ENCODE measurements at places on chromosomes 16 and 17.

DNA sequence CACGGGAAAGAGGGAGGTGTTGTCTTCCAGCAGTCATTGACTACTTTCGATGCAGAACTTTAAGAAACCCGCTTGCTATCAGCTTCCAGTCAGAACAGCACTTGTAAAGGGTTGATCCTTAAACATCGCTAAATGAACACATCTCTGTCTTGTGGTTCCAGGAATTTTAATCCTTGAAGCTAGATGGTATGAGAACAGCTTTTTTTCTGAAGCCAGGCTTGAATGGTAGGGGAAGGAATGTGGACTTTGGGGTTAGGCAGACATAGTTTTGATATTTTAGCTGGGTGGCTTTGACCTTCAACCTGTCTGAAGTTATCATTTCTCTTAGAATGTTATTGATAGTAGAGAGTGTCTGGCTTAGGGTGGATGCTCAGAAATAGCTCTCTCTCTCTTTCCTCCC lies 81.1 kb downstream of the RGS9 start:
- DNase-seq, result no peak

DNA sequence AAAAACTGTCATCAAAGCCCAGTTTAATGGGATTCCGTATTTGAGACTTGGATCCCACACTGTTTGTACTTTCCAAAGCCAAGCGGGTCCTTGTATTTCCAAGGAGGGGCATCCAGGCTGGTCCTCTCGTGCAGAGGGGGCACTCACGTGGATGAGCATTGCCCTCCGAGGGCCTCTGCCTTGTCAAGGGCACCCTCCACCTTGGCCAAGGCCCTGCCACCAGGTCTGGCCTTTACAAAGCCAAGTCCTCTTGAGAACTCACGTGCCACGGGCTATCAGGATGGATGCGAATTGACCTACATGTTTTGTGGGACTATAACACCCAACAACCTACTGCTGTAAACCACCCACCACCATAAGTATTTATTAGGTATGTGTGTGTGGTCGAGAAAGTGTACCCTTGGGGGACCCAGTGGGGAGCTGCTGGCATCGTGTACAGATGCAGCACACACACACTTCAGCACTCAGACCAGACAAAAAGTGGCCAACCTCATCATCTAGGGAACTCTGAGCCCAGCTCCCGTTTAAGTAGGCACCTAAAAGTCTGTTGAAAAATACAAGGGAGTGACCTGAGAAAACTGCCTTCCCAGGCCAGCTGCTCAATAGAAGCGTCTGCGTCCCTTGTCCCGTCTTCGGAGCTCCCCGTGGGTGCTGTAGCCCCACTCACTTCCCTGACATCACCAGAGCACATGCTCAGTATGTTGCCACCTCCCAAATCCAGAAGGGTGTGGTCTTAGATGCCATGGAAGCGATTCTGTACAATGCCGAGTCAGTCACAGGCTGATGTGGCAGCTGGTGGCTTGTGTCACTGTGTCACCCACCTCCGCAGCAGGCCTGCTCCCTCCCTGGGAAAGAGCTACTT lies 12.9 kb downstream of the MAP1LC3B start:
- DNase-seq, result no peak

DNA sequence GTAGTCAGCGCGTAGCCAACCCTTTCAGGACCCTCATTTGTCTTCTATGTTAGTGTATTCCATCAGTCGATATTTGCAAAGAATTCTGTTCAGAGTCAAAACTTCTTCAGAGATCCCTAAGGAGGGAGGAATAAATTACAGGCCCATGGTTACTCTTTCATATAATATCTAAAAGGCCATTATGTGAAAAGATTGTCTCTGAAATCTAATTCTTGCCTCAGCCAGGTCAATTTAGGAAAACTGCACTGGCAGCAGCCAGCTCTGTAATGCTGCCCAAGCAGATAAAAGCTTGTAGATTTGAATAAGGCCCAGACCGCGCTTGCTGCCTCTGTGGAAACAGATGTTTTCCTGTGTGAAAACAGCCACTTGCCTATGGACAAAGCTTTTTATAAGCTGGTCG lies 379.8 kb downstream of the CNTNAP4 start:
- DNase-seq, result no peak

- DNase-seq, result no peak
Measured at GRCh38 chr17:78279360-78279990, 48.0 kb downstream of the TMEM235 start.

- DNase-seq, result no peak
Measured at GRCh38 chr16:75423723-75424104, 9.6 kb downstream of the CFDP1 start.

DNA sequence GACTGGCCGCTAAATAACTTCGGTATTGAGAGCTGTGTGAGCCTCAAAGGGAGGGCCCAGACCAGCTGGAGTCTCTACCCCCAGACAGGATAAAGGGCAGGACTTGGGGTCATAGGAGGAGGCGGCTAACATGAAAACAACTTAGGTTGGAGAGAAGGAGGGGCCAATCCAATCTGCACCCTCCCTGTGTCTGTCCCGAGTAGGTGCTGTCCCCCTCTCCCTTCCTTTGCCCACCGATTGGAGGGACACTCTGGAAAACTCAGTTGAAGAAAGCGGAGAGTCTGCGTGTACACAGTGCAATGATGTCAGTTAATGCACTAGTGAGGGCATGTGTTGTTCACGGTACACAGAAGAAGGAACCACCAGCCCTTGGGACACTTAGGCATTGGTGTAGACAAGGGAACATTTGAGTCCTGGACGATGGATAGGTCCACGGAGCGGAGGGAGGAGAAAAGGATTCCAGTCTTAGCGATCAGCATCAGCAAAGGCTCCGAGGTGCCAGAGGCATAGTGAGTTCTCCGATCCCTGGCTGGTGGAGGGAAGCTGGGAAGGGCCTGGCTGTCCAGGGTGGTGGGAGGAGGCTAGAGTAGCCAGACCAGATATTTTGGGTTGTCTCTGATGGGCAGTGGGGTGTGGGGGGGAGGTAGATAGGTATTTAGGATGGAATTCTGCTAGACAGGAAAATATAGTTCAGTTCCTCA lies 761 bp downstream of the NOL3 start:
- peak; percentile 36 for DNase-seq

- peak; percentile 32 for DNase-seq
Measured at GRCh38 chr17:18185391-18185790, 1.8 kb downstream of the ALKBH5 start.

GRCh38 chr16:56143666-56144065 lies 47.6 kb upstream of the GNAO1 start:
- DNase-seq, result no peak

- DNase-seq, result peak; percentile 78
Measured at GRCh38 chr17:882827-883585, 96.6 kb downstream of the NXN start.

- DNase-seq, result no peak
Measured at GRCh38 chr16:89358030-89359005, 132.0 kb downstream of the ANKRD11 start.

GRCh38 chr16:25093208-25094061 lies 18.1 kb upstream of the LCMT1 start:
- no peak for DNase-seq

GRCh38 chr16:29312835-29313558 lies 93.5 kb downstream of the NPIPB11 start:
- no peak for DNase-seq

GRCh38 chr16:65524997-65525396 lies 403.1 kb upstream of the CDH11 start:
- DNase-seq, result no peak

DNA sequence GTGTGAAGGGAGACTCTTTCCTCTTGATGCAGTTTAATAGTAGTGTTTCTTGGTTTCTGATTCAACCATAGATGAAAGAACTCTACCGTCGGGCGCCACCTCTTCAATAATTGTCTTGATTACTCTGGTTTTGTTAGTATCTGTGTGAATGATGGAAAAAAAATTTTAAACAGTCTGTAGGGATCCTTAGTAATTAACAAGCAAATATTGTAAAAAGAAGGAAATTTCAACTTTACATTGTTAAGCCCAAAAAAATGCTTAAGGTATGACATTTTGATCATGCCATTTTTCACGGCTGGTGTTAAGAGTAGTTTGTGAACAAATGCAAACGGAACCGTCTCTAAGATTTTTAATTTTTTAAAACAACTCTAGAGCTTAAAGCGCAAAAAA lies 4.1 kb downstream of the KRT10 start:
- no peak for DNase-seq

- no peak for DNase-seq
Measured at GRCh38 chr16:81637336-81638235, 141.5 kb upstream of the PLCG2 start.

GRCh38 chr17:794876-795275 lies 12.7 kb downstream of the MRM3 start:
- DNase-seq, result peak; percentile 79

DNA sequence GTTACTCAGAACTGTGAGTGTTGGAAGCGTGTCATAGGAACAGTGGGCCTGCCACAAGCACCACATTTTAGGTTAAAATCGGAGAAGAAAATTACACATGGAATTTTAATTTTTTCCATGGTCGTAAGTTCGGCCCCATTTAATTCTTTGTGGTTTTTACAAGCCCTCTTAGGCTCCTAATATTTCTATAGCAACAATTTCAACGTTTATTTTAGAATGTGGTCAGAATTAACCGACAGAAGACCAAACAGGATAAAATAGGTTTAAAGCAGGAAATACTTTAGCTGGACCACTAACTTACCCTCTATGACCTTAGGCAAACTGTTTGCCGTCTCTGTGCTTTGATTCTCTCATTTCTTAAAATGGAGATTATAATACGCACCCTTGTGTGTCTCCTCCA lies 69.9 kb downstream of the FTO start:
- no peak for DNase-seq

DNA sequence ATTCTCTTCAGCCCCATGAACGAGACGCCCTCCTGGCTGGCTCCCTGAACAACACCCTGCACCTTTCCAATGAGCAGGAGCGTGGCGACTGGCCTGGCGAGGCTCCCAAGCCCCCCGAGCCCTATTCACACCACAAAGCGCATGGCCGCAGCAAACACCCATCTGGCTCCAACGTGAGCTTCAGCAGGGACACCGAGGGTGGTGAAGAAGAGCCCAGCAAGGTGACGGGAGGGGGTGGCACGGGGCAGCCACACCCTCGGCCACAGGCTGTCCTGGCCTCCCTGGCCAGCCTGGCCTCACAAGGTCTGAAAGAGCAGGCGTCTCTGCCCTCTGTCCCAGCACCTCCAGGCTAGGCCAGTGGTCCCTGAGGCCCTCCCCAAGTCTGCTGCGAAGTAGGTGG lies 23.7 kb downstream of the CASKIN2 start:
- DNase-seq, result no peak

DNA sequence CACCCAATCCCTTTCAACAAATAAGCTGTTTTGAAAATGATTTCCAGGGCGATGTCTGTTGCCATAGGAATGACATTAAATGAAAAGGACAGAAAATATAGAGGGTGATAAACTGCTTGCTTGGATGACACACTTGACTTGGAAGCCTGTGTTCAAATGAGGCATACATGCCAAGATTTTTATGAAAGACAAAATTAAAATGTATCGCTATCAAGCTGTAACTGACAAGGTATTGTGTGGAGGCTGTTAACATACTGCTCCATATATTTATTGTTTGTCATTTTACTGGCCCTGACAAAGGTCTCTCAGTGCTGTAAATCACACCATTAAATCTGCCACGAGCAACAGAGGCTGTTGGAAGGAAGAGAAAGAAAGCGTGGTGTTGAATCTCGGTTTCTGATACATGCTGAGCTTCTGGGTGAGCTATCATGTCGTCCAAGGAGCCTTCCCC lies 456.2 kb upstream of the SALL1 start:
- DNase-seq, result no peak

GRCh38 chr16:72800524-72801161 lies 247.3 kb downstream of the ZFHX3 start:
- no peak for DNase-seq

- no peak for DNase-seq
Measured at GRCh38 chr17:48628649-48629410, 2.7 kb upstream of the HOXB9 start.

DNA sequence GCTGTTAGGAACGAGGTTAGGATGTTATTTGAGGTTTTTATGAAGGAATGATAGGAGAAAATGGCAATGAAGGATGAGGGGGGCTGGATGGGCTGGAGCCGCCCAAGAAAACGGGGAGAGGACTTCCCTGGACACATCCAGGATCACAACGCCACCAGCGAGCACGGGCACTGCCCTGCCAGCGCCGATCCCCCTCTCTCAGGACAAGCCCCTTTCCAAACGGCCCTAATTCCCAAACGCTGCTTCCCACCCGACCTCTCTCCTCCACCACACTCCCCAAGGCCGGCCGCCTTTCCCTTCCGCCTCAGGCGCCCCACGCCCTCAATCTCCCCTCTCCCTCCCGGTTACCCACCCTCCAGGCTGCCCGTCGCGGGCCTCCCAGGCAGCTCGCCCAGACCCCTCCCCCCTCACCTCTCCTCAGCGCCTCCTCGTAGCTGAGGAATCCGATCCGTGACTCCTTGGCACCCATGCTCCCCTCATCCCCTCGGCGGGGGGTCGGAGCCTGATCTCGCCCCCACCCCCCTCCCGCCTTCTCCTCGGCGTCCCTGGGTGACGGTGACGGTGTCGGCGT lies 377 bp downstream of the USP32 start:
- no peak for DNase-seq

DNA sequence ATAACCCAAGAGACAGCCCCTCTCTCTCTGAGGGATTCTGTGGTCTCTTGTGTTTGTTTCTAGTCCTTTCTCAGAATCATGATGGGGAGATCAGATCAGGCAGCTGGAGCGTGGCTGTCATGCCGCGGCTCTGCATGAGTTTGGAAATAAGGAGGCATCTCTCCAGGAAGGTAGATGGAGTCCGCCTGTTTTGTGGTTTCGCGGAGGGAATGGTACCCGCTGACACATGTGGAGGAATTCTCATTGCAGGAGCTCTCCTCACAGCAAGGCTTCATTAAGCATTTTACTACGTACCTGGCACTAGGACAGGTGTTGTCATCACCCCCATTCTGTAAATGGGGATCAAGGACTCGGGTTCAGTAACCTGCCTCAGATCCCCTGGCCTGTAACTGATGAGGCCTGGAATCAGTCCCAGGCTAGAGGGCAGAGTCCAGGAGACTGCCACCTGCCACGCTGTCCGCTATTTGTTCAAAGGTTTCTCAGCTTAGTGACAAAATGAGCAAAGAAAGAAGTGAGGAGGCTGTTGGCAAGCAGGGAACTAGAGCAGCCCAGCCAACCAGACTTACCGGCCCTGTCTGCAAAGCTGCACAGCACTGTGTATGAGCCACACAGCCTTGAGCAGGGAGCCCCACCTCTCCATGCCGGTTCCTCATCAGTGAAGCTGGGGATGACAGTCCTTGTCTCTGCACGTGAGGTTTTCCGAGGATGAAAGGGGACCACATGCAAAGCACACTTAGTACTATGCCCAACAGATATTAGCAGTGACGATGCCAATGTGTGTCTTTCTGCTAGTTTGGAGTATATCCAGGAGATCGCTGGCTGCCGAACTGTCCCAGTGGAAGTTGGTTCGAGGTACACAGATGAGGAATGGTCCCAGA lies 11.0 kb downstream of the KDM8 start:
- DNase-seq, result no peak

GRCh38 chr17:68452724-68453290 lies 4.5 kb downstream of the WIPI1 start:
- DNase-seq, result no peak
